AML-193 (cell line): ENCODE measurements at places on chromosomes 2 and 18.

GRCh38 chr2:6538607-6539006, 327.1 kb downstream of the CMPK2 start:
- DNase-seq = no peak

- no peak for DNase-seq
Measured at GRCh38 chr18:48123941-48124340, 193.5 kb upstream of the SMAD2 start.

DNA sequence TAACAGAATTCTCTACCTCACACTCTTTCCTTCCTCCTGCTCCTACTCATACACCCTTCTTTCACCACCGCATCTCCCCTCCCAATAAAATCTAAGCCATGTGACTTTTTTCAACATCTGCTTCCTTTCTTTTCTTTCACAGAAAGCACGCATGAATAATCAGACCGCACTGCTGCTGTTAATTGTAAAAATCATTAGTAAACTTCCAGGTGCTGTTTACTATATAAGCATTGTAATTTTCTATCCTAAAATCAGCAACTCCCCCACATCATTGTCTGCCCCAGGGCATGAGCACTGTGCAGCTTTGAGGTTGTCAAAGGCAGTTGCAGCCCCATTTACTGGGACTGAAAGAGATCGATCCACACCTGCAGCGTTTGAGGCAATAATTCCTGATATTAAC, 782.6 kb upstream of the ID2 start:
- DNase-seq = peak; percentile 72

GRCh38 chr2:238069021-238069709, 8.4 kb downstream of the SCLY start:
- no peak for DNase-seq

GRCh38 chr2:3587021-3587420, 7.9 kb upstream of the COLEC11 start:
- no peak for DNase-seq

DNA sequence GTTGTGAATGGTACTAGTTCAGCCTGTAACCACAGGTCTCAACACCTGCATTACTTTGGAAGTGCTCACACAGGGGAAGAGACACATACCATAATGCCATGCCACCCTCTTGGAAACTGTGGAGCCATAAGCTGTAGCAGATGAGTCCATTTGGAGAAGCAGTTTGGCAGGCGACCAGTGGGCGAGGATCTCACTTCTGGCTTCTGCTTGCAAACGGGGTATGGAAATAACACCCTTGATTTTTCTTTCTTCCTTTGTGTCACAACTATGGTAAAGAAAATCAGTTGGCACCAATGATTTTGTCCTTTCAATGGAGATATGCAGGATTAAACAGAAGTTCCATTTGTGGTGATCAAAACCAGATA, 28.6 kb downstream of the APOB start:
- DNase-seq = no peak

- no peak for DNase-seq
Measured at GRCh38 chr18:50466634-50467033, 91.8 kb downstream of the SKA1 start.

- DNase-seq = no peak
Measured at GRCh38 chr2:186610785-186611184, 20.9 kb downstream of the ITGAV start.

- no peak for DNase-seq
Measured at GRCh38 chr2:3712831-3713503, 9.6 kb downstream of the DCDC2C start.

DNA sequence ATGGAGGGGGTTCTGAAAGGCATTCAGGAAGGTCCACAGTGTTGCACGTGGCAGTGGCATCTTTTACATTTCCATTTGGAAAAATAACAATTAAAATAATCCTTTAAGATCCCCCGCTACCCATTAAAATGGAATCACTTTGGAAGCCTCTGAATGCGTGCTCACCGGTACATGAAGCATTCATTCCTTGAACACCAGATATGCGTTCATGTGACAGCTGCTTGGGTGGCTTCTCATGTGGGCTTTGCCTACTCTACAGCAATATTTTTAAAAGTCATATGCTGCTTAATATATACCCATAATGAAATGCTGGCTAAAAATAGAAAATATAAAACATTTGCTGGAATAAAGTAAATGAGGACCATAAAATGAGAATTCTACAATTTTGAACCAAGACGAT, 14.4 kb upstream of the HAAO start:
- DNase-seq = no peak

- DNase-seq = no peak
Measured at GRCh38 chr2:146734821-146735190, 1110.0 kb upstream of the ACVR2A start.

- no peak for DNase-seq
Measured at GRCh38 chr2:151138507-151138906, 123.2 kb downstream of the RBM43 start.

DNA sequence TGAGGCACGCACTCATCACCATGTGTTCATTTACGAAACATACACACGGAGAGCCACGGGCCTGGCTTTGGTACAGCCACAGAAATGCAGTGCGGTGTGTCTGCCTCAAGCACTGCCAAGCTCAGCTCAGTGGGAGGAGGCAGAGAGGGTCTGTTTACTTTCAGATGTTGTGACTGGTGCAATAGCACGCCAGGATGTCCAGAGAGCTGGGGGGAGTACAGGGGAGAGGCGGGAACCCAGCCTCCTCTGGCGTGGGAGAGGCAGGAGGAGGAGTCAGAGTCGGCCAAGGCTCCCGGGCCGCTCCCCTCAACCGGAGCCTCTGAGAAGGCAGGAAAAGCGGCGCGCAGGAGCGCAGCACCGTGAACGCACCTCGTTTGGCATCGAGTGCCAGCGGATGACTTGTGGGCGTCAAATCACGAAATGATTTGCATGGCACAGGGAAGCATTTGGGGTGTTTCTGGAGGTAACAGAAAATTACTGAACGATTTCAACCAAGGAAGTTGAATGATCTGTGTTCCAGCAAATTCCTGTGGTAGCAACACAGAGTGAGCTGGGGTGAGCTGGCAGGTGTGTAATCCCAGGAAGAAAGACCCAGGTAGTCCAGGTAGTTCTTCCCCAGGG, 143.0 kb downstream of the ZNF516 start:
- no peak for DNase-seq

DNA sequence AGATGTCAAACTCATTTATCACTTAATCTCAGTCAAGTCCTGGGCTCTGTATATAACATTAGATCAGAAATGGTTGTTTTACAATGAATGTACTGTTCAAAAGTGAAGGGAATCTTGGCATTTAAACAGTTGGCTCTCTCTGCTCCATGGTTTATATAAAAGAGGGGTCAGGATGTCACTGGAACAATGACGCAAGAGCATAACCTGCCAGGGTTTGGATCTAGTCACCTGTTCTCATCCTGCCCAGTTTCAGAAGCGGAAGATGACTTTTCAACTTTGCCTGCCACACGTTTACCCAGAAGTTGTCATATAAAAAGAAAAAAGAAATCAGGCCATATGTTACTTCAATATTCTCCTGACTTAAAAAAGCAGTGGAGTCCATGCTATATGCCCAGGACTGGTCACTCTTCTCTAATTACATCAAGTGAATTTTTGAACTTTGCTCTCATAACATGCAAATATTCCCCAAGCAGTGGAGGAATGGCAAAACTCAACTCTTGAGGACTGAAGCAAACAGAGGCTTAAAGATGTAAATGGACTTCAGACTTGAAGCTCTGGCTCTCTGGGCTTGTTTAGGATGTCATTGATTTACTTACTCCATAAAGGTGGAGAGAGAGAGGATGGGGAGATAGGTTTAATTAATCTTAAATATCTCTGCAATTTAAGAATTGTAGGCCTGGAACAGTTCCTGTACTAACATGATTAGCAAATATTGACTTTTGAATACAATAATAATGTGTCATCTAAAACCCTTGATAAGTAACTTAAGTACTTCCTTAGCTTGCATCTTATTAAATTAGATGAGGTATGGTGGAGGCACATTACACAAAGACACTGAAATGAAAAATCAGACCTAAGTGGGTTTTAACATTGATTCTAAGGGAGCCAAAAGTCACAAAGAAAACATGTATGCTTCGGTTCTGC, 58.3 kb downstream of the ETAA1 start:
- no peak for DNase-seq
